WTC11 (cell line): ENCODE measurements at places on chromosomes 16 and 17.

DNA sequence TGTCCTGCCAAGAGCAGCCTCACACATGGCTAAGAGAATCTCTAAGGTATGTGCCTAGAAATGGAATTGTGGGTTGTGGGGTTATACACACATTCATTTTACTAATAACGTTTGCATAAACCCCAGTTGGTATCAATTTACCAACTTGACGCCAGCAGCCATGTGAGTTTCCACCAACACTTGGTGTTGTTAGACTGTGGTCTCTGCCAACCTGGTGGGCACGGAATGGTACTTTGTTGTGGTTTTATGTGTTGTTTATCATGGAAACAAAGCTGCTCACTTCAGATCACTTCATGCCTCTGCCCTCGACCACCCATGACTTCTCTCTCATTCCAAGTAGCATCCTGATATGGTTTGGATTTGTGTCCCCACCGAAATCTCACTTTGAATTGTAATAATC is 152.0 kb upstream of the CDC42EP4 start:
- no peak for DNase-seq

DNA sequence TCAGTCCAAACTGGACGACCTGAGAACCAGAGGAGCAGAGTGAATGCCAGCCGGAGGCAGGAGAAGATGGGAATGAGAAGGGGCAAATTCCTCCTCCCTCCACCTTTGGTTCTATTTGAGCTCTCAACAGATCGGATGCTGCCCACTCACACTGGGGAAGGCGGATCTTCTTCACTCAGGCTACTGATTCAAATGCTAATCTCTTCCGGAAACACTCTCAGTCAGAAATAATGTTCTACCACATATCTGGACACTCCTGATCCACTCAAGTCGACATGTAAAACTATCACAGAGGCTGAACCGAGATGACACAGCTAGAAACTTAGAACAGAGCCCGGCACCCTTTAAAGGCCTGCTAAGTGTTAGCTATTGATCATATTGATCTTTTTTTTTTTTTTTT is 57.4 kb upstream of the GRIN2A start:
- DNase-seq, result no peak

GRCh38 chr16:78693496-78693895 is 594.0 kb downstream of the WWOX start:
- no peak for DNase-seq

- no peak for DNase-seq
These were observed 374.1 kb upstream of the C16orf82 start for GRCh38 chr16:26692658-26693057.

DNA sequence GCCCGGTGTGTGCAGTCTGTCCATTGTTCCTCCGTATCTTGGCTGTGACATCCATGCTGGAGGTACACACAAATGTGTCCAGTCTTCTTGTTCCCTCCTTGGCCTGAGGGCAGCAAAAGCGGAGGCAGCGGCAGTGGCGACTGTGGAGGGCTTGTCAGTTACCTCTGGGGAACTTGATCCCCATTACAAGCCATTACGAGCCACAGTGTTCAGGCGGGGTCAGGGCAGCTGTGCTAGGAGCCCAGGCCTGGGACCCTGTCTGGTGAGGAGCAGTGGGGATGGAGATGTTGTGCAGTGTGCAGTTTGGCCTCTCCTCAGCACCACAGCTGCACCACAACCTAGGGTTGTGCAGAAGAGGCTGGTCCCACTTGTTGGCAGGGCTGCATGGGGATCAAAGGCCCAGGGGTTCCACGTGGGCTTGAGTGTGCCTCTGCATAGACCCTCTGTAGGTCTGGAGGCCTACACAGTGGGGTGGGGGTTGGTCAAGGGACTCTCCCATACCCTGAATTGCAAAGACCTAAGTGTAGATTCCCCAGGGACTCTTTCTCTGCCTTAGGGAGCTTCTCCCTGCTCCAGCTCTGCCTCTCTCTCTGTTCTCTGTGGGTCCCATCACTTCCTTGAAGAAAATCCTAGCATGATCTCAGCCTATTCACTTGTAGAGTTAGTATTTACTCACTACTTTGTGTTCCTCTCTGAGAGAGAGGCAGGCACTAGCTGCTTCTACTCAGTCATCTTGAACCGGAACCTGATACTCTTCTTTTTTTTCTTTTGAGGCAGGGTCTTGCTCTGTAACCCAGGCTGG is 58.8 kb downstream of the SLFN11 start:
- no peak for DNase-seq

DNA sequence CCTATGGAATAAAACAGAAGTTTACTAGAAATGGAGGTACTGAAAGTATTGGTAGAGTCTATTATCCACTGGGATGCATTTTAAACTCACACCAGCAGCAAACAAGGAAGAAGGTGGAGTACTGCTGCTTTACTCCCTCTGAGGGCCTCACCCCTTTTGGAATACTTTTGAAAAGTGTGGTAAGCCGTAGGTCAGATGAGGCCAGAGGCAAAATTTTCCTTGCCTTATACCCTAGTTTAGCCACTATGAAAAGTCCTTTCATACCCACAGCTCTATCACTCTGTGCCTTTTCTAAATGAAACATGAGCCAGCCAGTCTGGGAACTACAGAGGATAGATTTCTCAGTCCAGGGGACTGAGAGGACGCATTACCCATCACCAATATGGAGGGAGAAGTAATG is 14.0 kb downstream of the GDE1 start:
- no peak for DNase-seq

- no peak for DNase-seq
These were observed 121.3 kb downstream of the MGAT5B start for GRCh38 chr17:76989519-76989918.

GRCh38 chr17:71111934-71112333 is 942.6 kb downstream of the KCNJ2 start:
- no peak for DNase-seq

- no peak for DNase-seq
These were observed 35.1 kb upstream of the IL21R start for GRCh38 chr16:27366687-27367460.

- DNase-seq, result no peak
These were observed 446.1 kb downstream of the HS3ST3B1 start for GRCh38 chr17:14746822-14747602.

- DNase-seq, result no peak
These were observed 48.0 kb downstream of the N4BP1 start for GRCh38 chr16:48561960-48562393.

GRCh38 chr16:81823111-81823510 is 44.0 kb downstream of the PLCG2 start:
- peak; percentile 28 for DNase-seq

GRCh38 chr17:14157822-14158221 is 78.8 kb downstream of the CDRT15 start:
- no peak for DNase-seq

DNA sequence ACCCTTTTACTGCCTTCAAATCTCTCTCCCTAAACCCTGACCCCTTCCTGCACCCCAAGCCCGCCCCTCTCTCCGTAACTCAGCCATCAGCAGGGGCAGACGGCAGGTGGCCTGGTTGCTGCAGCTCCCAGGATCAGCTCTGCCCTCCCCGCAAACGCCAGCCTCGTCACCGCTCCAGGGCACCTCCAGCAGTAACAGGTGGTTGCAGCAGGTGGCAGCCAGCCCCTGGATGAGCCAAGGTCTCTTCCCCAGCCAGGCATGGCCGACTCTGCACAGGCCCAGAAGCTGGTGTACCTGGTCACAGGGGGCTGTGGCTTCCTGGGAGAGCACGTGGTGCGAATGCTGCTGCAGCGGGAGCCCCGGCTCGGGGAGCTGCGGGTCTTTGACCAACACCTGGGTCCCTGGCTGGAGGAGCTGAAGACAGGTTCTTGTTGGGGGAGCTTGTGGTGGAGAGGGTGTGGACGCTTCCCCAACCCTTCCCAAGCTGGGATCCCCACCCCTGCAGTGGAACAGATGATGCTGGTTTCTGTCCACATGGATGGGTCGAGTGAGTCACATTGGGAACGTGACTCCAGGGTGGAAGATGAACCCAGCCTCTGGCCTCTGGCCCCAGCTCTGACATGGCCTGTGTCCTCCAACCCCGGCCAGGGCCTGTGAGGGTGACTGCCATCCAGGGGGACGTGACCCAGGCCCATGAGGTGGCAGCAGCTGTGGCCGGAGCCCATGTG is 558 bp downstream of the HSD3B7 start:
- DNase-seq, result peak; percentile 74

DNA sequence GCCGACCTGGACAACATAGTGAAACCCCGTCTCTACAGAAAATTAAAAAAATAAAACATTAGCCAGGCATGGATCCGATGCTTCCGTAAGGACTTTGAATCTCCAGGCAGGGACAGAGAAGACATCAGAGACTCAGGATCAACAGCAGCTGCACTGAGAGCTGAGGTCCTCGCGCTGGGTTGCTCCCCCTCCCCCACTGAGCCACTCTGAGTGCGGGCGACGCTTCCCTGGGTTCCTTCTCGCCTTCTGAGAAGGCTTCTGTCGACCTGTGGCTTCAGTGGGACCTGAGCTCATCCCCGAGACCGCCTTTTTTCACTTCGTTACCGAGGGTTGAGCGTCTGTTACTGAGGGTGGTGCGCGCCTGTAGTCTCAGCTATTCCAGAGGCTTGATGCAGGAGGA is 20.4 kb downstream of the ACTG1 start:
- no peak for DNase-seq

GRCh38 chr17:27888067-27888466 is 5.1 kb downstream of the LYRM9 start:
- no peak for DNase-seq

- no peak for DNase-seq
These were observed 16.9 kb upstream of the CYTH1 start for GRCh38 chr17:78798695-78799559.

DNA sequence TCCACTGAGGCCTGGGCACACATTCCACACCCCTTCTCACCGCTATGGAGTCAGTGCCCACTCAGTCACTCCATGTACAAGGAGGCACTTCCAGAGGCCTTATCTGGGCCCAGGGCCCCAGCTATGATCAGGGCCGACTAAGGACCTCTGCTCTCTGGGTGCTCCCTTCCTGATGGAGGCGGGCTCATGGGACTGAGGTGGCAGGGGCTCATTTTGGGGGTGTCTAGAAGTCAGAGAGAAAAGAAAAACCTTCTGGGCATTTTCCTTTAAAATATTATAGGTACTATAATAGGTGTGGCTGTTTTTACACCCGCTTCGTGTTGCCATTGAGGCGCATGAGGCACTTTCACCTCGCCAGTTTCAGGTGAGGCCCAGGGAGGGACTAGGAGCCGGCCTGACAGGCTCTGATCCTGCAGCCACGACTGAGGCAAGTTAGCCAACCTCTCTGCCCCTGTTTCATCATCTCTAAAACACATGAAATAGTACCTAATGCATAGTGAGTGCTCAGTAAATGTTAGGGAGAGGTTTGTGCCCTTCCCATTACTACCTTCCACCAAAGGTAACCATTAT is 14.4 kb downstream of the B9D1 start:
- DNase-seq, result no peak

- no peak for DNase-seq
These were observed 264.2 kb upstream of the ZFHX3 start for GRCh38 chr16:73311857-73312723.

- no peak for DNase-seq
These were observed 9.2 kb downstream of the GRIN2A start for GRCh38 chr16:10172848-10173655.

- peak; percentile 72 for DNase-seq
These were observed 13.8 kb upstream of the SEZ6 start for GRCh38 chr17:29019475-29020181.

DNA sequence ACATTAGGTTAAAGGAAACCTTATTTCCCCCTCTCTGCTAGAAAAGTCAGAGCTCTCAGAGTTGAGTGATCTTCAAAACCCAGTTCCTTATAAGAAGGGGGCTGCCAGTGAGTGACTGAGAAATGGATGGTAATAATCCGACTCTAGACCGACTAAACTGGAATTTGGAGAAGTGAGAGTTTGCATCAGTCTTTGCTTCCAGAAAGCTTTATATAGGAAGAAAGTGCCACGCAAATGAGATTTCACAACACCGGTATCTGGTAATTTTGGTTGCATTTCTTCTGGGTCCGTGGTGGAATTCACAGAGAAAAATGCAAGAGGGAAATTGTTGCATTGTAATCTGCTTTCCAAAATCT is 271.4 kb downstream of the MAF start:
- DNase-seq, result no peak

GRCh38 chr16:78815713-78816112 is 716.3 kb downstream of the WWOX start:
- no peak for DNase-seq

DNA sequence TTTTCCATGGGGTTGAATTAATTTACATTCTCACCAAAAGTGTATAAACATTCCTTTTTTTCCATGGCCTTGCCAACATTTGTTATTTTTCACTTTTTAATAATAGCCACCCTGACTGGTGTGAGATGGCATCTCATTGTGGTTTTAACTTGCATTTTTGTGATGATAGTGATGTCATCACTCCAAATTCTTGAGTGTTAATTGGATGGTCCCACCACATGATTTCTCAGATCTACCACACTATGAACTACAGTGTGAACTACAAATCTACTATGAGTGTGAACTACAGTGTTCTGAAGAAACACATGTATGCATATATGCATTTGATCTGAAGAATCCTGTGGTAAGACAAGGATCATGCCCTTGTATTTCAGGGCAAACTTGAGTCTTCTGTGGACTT is 340.1 kb downstream of the ABCC12 start:
- no peak for DNase-seq

DNA sequence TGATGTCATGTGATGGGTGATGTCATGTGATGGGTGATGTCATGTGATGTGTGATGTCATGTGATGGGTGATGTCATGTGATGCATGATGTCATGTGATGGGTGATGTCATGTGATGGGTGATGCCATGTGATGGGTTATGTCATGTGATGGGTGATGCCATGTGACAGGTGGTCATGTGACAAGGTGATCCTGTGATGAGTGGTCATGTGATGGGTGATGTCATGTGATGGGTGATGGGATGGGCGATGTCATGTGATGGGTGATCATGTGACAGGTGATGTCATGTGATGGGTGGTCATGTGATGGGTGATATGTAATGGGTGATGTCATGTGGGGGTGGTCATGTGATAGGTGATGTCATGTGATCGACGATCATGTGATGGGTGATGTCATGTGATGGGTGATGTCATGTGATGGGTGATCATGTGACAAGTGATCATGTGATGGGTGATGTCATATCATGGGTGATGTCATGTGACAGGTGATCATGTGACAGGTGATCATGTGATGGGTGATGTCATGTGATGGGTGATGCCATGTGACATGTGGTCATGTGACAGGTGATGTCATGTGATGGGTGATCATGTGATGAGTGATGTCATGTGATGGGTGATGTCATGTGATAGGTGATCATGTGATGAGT is 17.2 kb downstream of the CD300LB start:
- DNase-seq, result no peak

DNA sequence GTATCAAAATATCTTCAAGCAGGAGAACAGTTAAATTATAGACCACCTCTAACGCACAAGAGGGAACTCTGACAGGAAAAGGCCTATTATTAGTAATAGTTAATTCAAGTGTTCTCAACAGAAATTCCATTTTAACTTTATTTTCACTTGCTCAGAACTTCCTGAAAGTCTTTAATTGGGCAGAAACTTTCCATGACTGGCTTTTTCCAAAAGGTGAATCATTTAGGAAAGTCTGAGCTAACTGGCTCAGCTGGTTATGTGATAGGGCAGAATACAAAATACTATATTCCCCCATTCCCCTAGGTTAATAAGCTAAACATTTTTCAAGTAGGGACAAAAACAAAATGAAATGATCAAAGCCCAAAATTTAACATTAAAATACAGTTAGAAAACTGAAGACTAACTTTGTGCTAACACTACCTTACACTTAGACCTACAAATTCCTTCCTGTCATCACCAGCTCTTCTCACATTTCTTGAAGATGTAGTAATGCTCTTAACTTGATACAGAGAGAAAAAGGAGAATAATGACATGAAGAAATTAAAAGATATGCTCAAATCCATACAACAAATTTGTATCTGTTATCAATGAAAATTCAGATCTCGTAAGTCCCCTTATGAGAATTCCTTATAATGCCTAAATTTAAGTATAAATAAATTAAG is 31.0 kb downstream of the CFDP1 start:
- no peak for DNase-seq
